Activated CD8-positive, alpha-beta memory T cell treated with anti-CD3 and anti-CD28 coated beads, Interleukin-2, amount 10 ng/mL, durations not matched to agents 7 days and 5 days (primary cell): ENCODE measurements at places on chromosomes 1 and 21.

- no peak for DNase-seq
Observed at GRCh38 chr1:175005085-175005783, 5.5 kb downstream of the CACYBP start.

GRCh38 chr1:22712502-22713271 is 2.0 kb downstream of the EPHB2 start:
- peak; percentile 70 for DNase-seq

- DNase-seq: no peak
Observed at GRCh38 chr1:204198348-204199340, 2.4 kb upstream of the KISS1 start.

- no peak for DNase-seq
Observed at GRCh38 chr1:166353213-166353612, 186.4 kb upstream of the FAM78B start.

GRCh38 chr1:31891280-31891679 is 46.9 kb downstream of the PTP4A2 start:
- DNase-seq: peak; percentile 84

- no peak for DNase-seq
Observed at GRCh38 chr21:41168391-41169257, 664 bp downstream of the BACE2 start.

- DNase-seq: no peak
Observed at GRCh38 chr1:75171876-75172275, 37.7 kb downstream of the LHX8 start.

GRCh38 chr1:18348354-18348753 is 132.4 kb upstream of the KLHDC7A start:
- no peak for DNase-seq

- no peak for DNase-seq
Observed at GRCh38 chr1:91569411-91570119, 68.9 kb downstream of the CDC7 start.

GRCh38 chr1:12481928-12482327 is 136.1 kb downstream of the DHRS3 start:
- DNase-seq: no peak

DNA sequence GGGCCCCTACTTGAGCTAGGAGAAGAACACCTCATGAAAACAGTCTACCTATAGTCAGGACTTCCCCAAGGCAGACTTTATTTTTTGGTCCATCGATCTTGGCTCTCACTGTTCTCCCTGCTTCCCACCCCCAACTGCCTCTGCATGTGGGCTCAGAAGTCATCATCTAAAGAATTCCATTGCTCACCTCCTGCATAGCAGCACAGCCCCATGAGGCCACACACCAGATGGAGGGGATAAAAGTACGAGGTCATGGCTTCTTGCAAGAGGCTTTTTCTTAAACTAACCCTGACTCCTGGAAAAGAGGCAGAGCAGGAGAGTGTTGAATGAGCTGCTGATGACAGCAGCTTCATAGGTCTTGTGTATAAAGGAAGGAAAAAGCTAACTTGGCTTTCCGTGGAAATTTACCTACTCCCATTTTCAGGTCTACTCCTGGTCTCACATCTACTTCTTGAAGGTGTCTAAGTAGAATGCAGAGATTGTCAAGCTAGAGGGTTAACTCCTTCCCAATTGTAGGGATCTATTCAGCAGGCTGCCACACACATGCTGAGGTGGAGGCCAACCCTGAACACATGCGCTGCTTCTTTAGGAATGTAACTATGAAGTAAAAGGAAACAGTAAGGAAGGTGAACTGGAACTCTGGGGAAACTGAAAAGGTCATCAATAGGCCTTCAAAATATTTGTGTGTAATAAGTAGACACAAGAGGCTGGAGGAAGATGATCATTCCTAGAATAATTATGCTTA is 18.7 kb downstream of the WNT2B start:
- DNase-seq: no peak

GRCh38 chr21:36446301-36446700 is 33.6 kb downstream of the CLDN14 start:
- DNase-seq: no peak

- DNase-seq: no peak
Observed at GRCh38 chr21:33123374-33124123, 53.6 kb downstream of the OLIG1 start.

DNA sequence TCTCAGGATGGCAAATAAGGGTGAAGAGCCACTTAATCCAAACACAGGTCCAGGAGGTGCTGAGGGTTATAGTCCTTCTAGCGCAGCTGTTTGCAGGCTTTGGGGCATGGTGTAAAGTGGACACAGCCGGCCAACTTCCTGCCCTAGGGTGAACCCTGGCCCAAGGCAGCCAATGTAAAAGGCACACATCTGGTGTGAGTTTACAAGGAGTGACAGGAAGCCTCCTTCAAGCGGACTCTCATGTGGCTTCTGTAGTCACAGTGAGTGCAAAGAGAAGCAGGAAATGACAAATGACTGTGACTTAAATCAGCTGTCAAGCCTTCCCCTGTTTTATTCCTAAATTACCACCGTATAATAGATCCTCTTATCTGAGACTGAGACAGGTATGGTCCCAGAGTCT is 213.0 kb downstream of the CRB1 start:
- peak; percentile 65 for DNase-seq

- DNase-seq: peak; percentile 97
Observed at GRCh38 chr1:161225534-161226319, at the start of gene TOMM40L. Gene TOMM40L (plus strand): TSS chr1:161226060. CDS start chr1:161226490, 430 bp downstream.

- no peak for DNase-seq
Observed at GRCh38 chr1:27664291-27664690, 7.7 kb downstream of the IFI6 start.

GRCh38 chr1:172533513-172534151 is 682 bp downstream of the SUCO start:
- peak; percentile 74 for DNase-seq

DNA sequence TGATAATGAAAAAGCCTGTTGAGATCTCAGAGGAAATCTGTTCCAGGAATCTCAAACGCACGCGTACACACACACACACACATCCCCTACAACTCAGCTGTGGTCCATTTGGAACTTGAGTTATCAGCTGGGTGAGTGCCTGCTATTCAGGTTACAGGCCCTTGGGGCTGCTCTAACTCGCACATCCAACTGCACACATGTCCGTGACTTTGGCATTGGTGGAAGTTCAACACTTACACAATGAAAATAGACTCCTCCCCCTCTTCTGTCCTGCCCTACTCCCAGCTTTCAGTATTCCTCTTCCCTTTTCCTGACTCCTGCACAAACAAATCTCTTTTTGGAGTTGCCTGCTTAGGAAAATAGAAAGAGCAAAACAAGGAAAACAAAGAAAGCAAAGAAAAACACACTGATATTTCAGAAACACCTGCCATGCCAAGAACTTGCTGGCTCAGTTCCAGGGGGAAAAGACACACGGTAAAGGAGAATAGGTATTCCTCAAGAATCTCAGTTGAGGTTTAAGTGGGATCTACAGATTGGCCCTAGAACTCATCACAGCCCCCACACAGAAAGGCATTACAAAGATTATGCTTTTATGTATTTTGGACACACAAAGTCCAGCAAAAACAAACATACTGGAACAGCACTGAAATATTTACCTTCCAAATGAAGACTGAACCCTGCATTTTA is 140.9 kb downstream of the TGFBR3 start:
- no peak for DNase-seq
